Mesothelial cell of epicardium (in vitro differentiated cells): ENCODE measurements at places on chromosomes 1 and 21.

DNA sequence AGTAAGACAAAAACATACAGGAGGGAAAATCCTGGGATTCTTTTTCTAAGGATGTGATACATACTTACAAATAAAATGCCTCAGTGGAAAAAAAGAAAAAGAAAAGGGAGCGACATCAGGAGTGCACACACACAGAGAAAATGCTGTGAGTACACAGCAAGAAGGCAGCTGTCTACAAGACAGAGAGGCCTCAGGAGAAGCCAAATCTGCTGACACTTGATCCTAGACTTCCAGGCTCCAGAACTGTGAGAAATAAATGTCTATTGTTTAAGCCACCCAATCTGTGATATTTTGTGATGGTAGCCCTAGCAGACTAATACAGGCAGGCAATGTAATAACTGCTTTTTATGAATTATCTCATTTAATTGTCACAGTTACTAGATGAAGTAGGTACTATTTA lies 17.0 kb upstream of the TRIM45 start:
- DNase-seq: no peak

DNA sequence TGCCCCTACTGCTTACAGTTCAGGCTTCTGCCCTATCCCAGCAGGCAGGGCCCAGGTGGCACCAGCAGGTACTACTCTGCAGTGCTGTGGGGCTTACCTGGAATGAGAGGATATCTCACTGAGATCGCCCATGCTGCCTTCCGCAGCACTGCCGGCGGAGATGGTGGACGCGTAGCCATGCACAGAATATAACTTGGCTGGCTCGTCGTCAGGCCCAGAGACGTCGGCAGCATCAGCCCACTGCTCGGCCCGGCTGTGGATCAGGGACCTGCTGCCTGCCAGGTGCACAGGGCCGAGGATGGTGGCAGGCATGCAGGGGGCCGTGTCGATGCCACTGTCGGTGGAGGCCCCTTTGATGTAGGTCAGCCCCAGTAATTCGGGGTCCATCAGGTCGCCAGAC lies 190.9 kb downstream of the SIPA1L2 start:
- DNase-seq: no peak

- DNase-seq: no peak
These were observed at the start of gene SELP for GRCh38 chr1:169630006-169630405. SELP (minus strand) TSS chr1:169630124; CDS start chr1:169630074, 50 bp downstream.

DNA sequence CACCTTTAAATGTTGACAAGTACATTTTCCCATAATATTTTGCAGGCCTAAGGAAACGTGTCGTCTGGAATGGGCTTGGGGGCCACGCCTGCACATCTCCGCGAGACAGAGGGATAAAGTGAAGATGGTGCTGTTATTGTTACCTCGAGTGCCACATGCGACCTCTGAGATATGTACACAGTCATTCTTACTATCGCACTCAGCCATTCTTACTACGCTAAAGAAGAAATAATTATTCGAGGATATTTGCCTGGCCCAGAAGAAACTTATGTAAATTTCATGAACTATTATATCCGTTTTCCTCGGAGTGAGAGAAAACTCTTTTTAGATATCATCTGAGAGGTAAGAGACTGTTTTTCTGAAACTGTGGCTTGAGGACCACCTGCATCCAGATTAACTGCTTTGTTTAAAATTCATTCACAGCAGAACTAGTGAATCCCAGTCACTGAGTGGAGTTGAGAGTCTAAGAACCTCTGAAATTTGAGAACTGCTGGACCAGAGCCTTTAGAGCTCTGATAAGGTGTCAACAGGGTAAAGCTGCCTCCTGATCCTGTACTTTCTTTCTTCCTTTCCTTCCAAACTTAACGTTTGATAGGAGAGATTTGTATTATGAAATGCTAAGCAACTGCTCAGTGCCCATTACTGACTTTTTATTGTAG lies 811 bp downstream of the EXO1 start:
- no peak for DNase-seq

- no peak for DNase-seq
These were observed 191.9 kb downstream of the GRIK3 start for GRCh38 chr1:36842448-36842847.

- DNase-seq: no peak
These were observed at the start of gene MASP2 for GRCh38 chr1:11046625-11047365. MASP2 (minus strand) TSS chr1:11047239; CDS start chr1:11047207, 32 bp downstream.

DNA sequence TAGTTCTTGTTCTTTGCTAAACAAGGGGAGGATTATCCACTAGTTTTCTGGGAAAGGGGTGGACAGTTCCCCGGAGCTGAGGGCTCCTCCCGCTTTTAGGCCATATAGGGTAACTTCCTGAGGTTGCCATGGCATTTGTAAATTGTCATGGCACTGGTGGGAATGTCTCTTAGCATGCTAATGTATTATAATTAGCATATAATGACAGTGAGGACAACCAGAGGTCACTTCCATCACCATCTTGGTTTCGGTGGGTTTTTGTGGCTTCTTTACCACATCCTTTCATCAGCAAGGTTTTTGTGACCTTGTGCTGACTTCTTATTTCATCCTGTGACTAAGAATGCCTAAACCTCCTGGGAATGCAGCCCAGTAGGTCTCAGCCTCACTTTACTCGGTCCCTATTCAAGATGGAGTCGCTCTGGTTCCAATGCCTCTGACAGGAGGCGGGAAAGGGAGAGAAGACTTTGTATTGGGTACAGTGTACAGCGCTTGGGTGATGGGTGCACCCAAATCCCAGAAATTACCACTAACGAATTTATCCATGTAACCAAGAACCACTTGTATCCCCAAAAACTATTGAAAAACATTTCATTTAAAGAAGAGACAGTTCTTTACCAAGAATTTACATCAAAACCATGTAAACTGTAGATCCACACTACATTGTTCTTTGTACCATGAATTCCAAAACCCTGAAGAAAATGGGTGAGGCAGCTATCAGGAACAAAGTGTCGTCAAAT lies 8.7 kb upstream of the SLC2A5 start:
- no peak for DNase-seq

GRCh38 chr1:213604477-213604876 lies 383.3 kb upstream of the PROX1 start:
- DNase-seq: no peak

DNA sequence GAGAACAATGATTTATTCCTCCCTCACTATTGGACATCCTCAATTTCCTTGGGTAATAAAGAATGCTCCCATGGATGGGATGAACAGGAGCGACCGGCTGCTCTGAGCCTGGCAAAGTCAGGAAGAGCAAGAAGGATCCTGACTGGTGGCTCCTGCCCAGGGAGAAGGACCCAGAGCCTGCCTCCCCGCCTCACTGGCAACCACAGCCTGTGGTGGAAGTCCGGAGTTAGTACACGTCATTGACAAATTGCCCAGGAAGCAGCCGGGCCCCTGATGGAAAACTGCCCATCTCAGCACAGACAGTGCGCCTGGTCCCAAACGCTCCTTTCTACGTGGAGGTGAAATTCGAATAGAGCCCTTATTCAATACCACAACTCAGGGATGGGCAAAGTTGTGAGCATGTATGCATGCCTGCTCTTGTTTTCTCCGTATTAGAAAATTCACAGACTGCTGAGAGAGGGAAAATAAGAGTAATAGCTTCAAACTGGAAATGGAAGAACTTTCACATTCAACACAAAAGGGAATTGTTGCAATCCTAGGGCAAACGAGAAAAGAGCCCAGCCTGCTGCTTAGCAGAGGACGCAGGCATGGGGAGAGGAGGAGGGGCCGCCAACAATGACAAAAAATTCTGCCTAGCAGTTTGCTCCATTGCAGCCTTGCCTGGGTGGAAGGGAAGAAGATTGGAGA lies 397.1 kb upstream of the VAMP3 start:
- no peak for DNase-seq

- no peak for DNase-seq
These were observed 19.3 kb downstream of the SPEN start for GRCh38 chr1:15866721-15867201.

GRCh38 chr1:37124501-37124900 lies 90.2 kb upstream of the GRIK3 start:
- DNase-seq: no peak

DNA sequence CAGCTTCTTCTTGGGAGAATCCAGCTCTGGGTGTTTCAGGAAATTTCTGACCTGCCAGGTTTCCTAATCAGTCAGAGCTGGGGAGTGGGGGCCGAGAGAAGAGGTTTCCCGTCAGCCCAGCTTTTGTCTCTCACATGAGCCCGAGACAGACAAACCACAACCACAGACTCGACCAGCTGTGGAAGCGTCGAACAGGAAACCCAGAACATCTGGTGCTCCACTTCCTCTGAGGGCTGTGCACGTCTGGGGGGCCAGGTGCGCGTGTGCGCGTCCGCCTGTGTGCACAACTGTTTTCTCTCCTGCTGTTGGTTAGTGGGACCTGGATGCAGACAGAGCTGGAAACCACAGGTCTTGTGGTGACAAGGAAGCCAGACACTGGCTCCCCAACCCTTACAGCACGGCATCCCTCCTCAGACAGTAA lies 113.0 kb upstream of the SLC25A33 start:
- DNase-seq: no peak
